Left cardiac atrium (tissue), 4 donors: ENCODE measurements at places on chromosomes 2 and 18. TPM values are rescaled to one million over a fixed set of nuclear protein-coding genes. Genes with fewer than 3 reads are reported as not detected.

DNA sequence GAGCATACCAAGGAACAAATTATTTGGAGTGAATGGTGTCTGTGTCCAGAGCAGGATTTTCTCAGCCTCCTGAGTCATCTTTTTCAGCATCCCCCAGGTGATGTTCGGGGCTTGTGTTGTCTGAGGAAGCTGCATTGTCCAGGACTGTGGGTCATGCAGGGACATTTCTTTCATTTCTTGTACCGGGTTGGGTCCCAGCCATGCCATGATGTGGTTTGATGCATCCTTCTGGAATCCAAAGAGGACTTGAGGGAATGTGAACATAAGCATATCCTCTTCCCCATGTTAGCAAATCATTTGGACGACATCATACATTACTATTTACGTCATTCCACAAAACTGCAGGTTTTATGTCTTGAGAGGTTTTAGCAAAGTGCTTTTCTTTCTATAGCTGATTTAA is 797.8 kb downstream of the CCDC85A start:
- DNase-seq: no peak

GRCh38 chr18:10928772-10929373 is 220.5 kb downstream of the PIEZO2 start:
- no peak for DNase-seq

CLHC1 gene
- 5.4 TPM for total RNA-seq

POTEJ gene
- total RNA-seq: not detected

PROKR1 gene
- not detected for total RNA-seq
